Activated CD8-positive, alpha-beta T cell treated with anti-CD3 and anti-CD28 coated beads for 36 hours (primary cell): ENCODE measurements at places on chromosomes 1 and 21. TPM values are rescaled to one million over a fixed set of nuclear protein-coding genes. Genes with fewer than 3 reads are reported as not detected.

DNA sequence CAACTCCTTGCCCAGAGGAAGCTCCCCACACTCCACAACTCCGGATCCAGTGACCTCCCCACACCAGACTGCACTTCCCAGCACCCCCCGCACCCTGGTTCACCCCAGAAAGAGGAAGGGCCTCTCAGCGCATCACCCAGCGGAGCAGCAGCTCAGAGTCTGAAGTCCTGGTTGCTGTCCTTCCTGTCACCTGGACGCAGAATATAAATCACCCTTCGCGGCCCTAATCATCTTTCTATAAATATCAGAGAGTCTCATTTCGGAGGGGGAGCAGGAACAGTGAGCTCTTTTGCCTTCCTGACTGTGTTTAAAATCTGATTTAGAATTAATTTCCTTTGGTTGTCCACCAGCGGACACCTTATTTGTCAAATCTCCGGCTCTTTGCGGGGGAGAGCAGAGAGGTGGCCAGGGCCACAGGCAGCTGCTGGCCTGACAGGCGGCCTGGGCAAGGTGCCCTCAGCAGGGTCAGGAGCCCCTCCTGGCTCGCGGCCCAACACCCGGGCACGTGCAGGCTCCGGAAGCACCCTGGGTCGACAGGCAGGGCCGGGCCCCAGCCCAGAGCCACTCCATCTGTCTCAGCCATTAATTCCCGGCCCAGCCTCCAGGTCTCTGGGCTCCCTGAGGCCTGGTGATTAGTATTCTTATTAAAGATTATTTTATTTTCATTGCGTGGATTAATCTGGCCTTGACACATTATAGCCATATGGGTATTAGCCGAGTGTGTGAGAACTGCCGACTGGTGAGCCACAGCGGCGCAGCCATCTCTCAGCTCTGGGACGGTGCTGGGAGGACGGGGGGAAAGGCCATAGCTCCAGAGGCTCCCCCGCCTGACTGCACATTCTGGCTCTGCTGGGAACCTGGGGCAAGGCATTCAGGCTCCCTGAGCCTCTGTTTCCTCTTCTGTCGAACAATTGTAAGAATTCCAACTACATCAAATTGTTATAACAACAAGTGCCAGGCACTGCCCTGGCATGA, 19.7 kb downstream of the EPHA8 start:
- DNase-seq = no peak

DNA sequence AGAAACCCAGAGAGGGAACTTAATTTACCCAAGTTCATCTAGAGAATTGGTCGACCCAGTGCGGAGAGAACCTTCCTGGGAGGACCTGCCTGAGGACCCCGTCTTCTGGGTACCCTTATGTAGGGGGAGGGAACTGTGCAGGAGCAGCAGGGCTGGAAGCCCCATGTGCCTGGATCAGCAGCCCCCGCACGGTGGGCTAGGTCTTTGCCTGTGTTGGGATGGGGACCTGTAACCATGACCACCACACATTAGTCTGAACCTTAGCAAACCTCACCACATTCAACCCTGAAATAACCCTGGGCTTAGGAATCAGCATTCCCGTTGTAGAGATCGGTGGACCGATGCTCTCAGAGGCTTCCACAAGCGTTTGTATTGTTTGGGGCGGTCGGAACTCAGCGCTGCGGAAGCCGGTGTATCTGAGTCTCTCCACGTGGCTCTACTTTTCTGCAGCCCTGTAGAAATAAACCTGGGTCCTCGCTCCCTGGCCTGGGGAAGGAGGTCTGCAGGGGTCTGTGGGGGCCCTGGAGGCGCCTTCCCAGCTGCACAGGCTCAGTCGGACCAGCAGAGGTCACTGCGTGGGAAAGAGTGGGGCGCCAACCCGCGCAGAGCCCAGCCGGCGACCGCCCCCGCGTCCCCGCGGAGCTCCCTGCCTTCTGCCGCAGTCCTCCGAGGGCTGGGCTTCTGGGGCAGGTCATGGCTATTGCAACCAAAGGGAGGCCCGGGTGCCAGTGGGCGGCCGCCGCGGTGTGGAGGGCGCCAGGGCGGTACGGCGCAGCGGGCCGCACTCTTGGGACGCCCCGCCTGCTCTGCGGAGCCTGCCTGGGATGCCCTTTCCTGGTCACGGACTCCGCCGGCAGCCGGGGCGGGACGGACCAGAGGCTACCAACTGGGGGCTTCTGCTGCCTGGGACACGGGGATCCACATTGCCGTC, 36.2 kb upstream of the KCNA10 start:
- DNase-seq = peak; percentile 65

GRCh38 chr1:20037877-20038276, 32.1 kb upstream of the PLA2G5 start:
- DNase-seq = peak; percentile 8

DNA sequence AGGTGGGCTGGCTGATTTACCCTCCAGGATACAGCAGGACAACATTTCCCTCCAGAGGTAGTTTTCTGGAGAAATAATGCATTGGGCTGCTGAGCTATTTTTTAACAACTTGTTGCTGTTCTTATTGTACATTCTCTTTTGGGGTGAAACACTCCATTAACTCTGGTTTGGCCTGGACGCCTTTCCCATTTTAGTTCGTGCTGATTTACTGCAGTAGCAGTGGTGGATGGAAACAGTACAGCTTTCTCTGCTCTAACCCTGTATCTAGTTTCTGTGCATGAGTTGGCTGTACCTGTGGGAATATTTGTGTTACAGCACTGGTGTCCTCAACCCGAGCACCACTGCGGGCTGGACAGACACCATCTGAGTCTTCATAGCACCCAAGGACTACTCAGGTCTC, 325.3 kb downstream of the ASTN1 start:
- no peak for DNase-seq

- DNase-seq = no peak
These were observed 17.8 kb downstream of the CAPZB start for GRCh38 chr1:19467199-19468187.

DNA sequence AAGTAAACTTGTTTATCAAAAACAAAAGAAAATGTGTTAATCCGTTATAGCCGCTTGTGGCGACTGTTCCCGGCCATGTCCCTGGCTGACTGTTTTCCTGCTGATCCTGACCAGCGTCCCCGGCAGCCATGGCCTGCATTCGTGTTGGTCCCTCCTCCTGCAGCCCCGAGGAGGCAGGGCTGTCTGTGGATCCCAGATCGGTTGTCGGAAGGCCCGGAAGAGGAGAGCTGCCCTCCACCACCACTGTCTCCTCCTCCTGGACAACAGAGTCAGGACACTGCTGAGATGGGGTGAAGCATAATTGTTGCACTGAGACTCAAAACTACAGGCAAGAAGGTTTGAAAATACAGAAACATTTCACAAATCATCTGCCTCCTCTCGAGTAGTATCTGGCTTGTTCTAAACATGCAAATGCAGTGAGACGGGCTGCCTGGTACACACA, 3.6 kb upstream of the MXRA8 start:
- DNase-seq = no peak

DNA sequence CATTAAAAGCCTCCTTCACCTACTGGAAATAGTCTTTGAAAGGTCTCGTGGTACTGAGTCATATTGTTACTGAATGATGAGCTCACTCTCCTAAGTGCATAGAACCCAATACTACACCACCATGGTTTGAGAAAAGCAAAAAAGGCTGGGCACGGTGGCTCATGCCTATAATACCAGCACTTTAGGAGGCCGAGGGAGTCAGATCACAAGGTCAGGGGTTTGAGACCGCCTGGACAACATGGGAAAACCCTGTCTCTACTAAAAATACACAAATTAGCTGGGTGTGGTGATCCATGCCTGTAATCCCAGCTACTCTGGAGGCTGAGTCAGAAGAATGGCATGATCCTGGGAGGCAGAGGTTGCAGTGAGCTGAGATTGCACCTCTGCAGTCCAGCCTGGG, 3.3 kb upstream of the HNRNPCL1 start:
- no peak for DNase-seq

DNA sequence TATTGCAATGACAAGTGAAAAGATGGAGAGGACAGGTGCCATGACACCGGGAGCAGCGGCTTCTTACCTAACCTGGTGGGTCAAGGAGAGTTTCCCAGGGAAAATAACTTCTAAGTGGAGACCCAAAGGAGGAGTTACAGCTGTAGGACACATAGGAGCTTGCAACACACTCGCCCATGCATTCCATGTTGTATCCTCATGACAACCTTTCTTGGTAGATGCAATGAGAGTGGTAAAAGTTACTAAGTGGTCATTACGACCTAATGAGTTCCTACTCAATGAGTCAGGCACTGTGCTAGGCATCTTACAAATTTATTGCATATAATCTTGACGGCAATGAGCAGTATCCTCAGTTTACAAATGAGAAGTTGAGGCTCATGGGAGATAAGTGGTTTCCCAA, 119.5 kb upstream of the HOOK1 start:
- DNase-seq = no peak

DNA sequence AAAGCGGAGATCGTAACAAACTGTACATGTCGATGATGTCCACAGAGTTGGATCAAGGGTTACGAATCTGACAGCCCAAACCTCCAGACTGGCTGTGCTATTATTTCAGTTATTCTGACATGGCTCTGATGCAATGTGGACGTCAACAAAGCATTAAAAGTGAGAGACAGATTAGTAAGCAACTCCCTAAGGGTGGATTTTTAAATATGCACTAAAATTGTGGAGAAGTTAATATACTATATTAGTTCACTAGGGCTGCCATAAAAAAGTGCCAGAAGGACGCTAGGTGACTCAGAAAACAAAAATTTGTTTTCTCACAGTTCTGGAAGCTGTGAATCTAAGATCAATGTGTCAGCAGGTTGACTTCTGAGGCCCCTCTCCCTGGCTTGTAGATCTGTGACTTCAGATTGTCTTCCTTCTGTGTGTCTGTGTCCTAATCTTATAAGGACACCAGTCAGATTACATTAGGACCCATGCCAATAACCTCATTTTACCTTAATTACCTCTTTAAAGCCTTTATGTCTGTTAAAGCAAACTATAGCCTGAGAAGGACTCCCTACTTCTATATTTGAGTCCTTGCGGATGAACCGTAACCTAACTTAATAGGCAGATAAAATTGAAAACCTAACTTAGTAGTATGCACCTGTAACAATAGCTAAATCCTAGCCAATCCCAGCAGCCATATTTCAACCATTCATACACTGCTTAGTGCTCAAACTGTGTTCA, 66.0 kb upstream of the BACH1 start:
- no peak for DNase-seq

DNA sequence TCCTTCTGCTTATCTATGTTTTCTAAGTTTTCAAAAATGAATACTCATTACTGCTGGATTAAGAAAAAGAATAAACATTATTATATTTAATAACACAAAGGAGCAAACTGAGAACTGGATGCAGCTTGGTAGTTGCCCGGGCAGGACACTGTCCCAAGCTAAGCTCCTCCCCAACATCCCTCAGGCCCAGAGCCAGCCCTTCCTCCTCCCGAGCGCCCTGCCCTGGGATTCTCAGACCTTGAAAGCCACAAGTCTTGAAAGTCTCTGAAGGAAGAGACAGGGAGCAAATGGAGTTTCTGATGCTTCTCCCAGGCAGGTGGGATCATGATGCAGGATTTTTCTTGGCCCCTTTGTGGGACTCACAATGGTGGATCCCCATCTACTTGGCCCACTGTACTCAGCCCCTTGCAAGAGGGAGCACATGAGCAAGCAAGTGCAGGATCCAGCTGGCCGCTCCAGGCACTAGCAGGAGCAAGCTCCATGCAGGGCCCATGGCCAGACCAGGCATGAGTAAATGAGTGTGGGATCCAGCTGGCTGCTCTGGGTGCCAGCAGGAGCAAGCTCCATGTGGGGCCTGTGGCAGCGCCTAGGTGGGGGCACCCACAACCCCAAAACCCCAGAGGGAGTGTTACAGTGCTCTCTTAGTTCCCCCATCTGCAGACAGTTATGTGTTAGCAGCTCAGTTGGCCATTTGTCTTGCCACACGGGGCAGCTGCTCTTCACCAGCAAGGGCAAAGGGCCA, 32.1 kb upstream of the RAB4A start:
- DNase-seq = no peak

DNA sequence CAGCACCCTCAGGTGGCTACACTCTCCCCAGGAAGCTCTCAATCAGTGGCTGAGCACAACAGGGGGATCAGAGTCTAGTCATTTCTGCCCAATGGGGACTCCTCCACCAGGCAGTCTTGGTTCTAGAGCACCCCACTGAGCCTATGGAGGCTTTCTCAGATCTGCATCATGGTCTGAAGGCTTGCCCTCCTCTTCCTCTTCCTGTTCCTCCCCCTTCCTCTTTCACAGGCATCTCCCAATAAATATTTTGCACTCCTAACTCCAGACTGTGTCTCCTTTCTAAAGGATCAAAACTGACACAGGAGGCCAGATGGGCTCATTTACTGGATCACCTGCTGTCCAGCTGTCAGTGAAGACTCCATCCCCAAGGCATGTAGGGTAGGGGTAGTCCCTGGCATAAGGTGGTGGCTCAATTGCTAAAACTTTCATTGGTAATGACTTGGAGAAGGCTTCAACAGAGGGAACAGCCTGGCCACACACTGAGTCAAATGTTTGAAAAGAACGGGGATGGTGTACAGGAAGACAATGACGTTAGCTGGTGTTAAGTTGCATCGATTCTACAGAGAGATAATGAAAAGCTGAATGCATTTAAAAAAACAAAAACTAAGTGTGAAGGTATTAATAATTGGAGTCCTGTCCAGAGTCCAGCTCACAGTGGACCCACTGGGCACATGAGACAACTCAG, 84.2 kb upstream of the SLC2A1 start:
- DNase-seq = no peak

DNA sequence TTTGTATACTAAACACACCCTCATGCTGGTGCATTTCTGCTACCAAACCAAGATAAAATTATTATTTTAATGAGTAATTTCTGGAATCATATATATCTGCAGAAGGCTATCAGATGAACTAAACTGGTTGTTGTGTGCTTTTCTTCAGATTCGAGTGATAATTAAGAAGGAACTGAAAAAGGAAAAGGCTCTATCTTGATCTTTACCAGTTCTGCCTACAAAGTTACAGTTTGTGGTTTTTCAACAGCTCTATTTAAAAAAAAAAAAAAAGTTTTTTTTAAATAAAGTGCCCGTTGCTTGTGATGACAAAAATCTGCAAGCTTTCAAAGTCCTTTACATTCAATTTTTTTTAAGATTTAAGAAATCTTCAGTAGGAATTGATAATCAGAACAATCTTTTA, 13.6 kb downstream of the DENND1B start:
- DNase-seq = no peak

GRCh38 chr1:18938707-18939070, 17.8 kb downstream of the IFFO2 start:
- DNase-seq = no peak

GRCh38 chr1:246566128-246566812, at the start of the genes CNST and TFB2M:
Gene CNST (plus strand): TSS chr1:246566456. CDS start chr1:246591563, 25,107 bp downstream.
Gene TFB2M (minus strand): TSS chr1:246566261. CDS start chr1:246566138, 123 bp downstream.
- DNase-seq = peak; percentile 97

GRCh38 chr1:226255380-226255779, 31.9 kb downstream of the MIXL1 start:
- DNase-seq = no peak

- no peak for DNase-seq
These were observed 11.5 kb downstream of the BCAR3 start for GRCh38 chr1:93670141-93670540.

SRSF11 gene
- total RNA-seq = 194 TPM

S100A14 gene
- total RNA-seq = not detected

SH2D2A gene
- total RNA-seq = 315 TPM

LCE1A gene
- total RNA-seq = not detected

TEKT2 gene
- 0.34 TPM for total RNA-seq
